Activated naive CD8-positive, alpha-beta T cell treated with anti-CD3 and anti-CD28 coated beads, Interleukin-2, amount 50 U/mL, for 24 hours (primary cell): ENCODE measurements at places on chromosomes 11 and 22.

DNA sequence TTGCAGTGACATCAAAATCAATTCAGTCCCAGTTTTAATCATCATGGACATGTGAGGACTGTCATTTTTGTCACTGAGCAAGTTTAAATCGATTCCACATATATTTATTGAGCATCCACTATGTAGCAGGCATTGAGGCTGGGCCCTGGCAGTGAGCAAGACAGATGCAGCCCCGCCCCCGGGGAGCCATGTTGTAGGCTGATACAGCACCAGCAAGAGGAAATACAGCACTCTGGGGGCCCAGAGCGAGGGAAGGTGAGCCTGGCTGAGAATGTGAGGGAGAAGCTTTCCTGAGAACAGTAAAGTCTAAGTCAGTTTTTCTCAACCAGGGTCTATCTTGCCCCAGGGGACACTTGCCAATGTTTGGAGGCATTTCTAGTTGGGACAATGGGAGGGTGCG, 108.6 kb upstream of the ASPHD2 start:
- DNase-seq: no peak

DNA sequence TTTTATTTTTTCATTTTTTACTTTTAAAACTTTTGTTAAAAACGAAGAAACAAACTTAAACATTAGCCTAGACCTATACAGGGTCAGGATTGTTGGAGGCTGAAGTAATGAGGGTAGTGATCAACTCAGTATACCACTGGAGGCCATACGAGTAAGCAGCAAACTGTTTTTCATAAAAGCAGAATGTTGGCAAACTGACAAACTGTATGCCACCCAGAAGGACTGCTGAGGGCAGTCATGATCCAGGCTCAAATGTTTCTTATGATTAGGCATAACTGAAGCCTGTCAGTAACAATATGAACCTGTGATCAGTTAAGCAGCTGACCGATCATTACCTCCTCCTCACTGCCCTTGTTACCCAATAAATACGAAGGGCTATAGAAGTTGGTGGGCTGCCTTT, 10.2 kb upstream of the SC5D start:
- DNase-seq: no peak

GRCh38 chr11:93484716-93485115, 58.5 kb downstream of the SMCO4 start:
- DNase-seq: no peak

- DNase-seq: no peak
Measured at GRCh38 chr22:30421695-30422480, 3.7 kb upstream of the MTFP1 start.

- no peak for DNase-seq
Measured at GRCh38 chr11:12246147-12246546, 131.2 kb upstream of the PARVA start.

GRCh38 chr22:34055525-34056200, 135.4 kb upstream of the LARGE1 start:
- DNase-seq: no peak

GRCh38 chr11:86151174-86152005, 82.5 kb upstream of the PICALM start:
- no peak for DNase-seq

DNA sequence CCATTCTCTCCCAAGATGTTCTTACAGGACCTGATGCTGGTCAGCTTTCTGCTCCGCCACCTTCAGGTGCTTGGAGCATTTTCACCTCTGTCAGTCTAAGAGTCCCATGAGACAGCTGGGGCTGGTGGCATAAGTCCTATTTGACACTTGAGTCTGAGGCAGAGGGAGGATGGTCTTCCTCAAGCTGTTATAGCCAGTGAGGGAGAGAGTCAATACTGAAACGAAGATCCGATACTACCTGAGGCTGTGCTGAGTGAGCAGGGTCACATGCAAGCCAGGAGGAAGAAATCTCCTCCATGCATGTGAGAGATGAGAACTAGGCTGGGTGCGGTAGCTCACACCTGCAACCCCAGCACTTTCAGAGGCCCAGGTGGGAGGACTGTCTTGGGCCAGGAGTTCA, 5.6 kb downstream of the ZFPL1 start:
- DNase-seq: no peak

DNA sequence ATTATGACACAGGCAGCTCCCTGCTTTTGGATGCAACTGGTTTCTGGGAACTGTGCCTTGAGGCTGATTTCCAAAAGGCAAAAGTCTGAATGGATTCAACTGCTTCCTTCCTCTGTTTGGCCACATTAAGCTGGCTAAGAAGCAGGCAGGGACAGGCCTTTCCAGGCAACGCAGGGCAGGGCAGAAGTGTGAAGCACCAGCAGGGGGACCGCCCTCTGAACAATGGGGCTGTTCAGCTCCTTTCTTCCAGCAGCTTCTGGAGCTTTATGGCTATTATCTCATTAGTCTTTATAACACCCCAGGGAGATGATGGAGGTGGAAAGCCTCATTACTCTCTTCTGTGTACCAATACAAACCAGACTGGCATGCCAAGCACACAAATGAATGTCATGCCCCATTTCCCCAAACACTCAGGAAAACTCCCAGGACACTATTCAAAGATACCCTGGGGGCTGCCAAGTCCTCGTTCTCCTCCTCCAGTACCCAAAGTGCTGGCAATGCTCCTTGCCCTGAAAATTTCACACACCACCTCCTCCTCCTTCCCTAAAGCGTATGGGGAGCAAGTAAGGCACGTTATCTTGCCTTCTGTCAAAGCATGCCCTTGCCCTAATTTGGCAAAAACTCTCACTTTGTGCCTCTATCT, 21.3 kb downstream of the MORC2 start:
- no peak for DNase-seq

- peak; percentile 49 for DNase-seq
Measured at GRCh38 chr11:73350908-73351636, 25.1 kb upstream of the RELT start.

- DNase-seq: no peak
Measured at GRCh38 chr11:48085688-48086087, 105.3 kb downstream of the PTPRJ start.

- DNase-seq: no peak
Measured at GRCh38 chr11:57700425-57700824, 11.6 kb downstream of the MED19 start.

- no peak for DNase-seq
Measured at GRCh38 chr11:33445761-33446161, 188.6 kb downstream of the HIPK3 start.

DNA sequence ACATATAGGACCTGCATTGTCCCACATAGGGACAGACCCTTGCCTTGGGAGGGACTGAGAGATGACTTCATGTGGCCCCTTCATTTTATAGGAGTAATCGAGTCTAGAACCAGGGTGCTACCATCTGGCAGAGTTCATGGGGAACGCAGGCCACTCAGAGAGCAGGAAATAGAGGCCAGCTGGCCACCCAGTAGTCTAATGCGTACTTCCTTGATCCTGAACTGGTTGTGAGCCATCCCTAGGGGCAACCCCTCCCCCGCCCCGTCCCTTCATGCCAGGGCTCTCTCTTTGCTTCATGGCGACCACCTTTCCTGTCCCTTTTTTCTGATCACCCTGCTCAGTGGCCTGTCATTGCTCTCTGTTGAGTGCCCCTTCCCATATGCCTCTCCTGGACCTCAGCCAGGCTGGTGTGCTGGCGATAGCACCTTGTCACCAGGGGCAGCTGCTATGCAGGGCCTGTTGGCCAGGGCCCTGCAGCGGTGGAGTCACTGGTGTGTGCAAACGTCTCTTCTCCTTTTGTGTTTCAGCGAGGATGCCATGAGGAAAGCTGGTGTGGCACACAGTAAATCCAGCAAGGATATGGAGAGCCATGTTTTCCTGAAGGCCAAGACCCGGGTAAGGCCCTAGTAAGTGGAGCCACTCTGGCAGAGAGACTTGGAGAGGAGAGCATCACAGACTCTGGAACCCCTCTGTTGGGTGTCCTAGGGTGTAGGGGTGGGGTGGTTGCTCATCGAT, 29.3 kb downstream of the MED15 start:
- no peak for DNase-seq

DNA sequence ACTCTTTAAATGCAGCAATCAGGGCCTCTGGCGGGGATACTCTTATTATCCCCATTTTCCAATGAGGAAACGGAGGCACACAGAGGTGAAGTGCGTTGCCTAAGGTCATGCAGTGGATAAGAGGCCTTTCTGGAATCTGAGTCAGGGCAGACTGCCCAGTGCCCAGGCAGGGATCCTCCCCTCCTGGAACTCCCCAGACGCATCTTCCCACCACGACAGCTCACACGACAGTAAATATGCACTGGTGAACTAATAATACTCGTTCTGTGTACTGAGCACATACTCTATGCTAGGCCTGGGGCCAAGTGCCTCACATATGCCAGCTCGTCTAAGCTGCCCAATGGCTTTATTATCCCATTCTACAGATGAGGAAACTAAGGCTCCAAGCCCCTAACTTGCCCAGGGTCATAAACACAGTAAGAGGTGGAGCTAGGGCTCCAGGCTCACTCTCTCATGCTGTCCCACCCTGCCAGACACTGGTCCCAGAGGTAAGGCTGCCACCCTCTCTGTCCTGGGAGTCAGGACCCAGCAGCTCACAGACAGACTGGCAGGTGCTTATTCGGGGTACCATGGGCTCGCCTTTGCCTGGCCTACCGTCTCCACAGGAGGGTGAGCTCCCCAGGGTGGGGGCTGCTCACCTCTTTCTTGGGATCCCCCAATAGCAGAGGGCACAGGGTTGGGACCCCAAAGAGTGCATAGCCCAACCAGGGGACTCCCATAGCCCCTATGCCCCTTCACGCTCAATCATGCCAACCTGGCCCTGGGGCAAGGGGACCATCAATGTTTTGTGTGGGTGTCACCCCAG, 2.3 kb downstream of the IL2RB start:
- peak; percentile 37 for DNase-seq

- no peak for DNase-seq
Measured at GRCh38 chr22:47030143-47030661, 267.8 kb downstream of the TBC1D22A start.

- no peak for DNase-seq
Measured at GRCh38 chr11:70065318-70066135, 12.6 kb upstream of the ANO1 start.
